ENCODE measurements at places on chromosomes 11 and 22.

GRCh38 chr11:41879214-41879613, 419.8 kb upstream of the LRRC4C start:
- DNase-seq = no peak

DNA sequence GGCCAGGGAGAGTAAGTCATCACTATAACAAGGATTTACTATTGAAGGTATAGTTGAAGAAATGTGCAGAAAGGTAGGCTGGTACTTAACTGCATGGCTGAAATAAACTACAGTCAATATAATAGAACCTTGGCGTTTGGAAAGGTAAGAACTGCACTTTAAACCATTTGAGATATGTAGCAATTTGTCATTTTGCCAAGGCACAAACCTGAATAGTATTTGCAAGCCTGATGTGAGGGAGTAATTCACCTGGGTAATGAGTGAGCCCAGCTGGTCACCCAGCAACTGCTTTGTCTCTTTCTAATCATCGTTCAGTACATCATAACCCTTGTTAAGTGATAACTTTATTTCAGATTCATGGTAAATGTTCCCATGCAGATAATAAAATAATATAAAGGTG, 62.3 kb upstream of the SCUBE2 start:
- no peak for DNase-seq

- DNase-seq = peak; percentile 93
Observed at GRCh38 chr22:44975427-44976262, 34.2 kb downstream of the PHF21B start.

- DNase-seq = no peak
Observed at GRCh38 chr11:69634069-69634468, 6.9 kb upstream of the CCND1 start.

- DNase-seq = no peak
Observed at GRCh38 chr22:49480331-49480730, 347.3 kb downstream of the BRD1 start.

DNA sequence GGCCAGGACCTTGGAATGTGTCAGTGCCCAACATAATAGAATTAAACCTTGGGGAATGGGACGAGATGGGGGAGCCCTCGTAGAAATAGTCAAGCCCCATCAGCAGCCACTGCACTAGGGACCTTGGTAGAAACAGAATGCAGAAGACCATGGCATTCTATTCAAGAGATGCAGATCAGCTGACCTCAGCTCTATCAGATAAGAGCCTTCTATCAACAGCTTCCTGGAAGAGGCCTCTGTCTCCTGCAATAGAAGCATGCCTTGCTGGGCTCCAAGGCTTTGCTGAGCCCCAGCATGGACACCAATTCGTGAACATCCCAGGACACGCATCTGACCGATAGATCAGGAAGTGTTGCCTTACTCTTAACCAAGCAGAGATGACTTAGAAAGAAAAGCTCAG, 27.5 kb upstream of the FLI1 start:
- no peak for DNase-seq

- no peak for DNase-seq
Observed at GRCh38 chr11:102320679-102321078, 3.4 kb downstream of the BIRC3 start.

GRCh38 chr22:17085277-17086181, 729 bp downstream of the IL17RA start:
- no peak for DNase-seq

- DNase-seq = no peak
Observed at GRCh38 chr11:95531116-95531515, 258.5 kb downstream of the FAM76B start.

- no peak for DNase-seq
Observed at GRCh38 chr11:76695133-76695532, 24.6 kb upstream of the LRRC32 start.
